ENCODE measurements at places on chromosomes 3 and 15.
A peak's percentile ranks its signal among the peaks of the same experiment; 100 is the strongest.

DNA sequence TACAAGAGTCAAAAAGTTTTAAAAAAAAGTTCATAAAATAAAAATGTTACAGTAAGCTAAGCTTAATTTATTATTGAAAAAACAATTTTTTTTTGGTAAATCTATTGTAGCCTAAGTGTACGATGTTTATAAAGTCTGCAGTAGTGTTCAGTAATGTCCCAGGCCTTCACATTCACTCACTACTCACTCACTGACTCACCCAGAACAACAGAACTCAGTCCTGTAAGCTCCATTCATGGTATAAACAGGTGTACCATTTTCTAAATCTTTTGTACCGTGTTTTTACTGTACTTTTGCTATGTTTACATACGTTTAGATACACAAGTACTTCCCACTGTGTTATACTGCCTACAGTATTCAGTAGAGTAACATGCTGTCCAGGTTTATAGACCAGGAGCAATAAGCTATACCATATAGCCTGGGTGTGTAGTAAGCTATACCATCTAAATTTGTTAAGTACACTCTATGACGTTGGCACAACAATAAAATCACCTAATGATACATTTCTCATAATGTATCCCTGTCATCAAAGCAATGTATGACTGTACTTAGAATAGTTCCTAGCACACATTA lies 41.2 kb upstream of the ZDHHC23 start:
- DNase-seq, result no peak

DNA sequence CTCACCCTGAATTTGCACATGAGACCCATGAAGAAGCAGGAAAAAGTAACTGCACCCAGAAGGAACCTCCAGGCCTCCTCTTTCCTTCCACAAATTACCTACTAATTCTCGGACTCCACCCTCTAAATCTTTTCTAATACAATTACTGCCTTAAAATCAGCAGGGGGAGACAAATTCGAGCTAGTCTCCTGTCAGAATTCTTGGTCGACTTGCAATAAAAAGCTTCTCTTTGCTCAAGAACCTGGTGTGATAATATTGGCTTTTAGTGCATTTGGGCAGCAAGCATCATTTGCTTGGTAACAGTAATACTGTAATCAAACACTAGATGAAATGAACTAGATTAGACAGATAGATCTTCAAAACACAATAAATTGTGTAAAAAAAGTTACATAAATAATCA lies 281.9 kb downstream of the RAP2B start:
- no peak for DNase-seq

DNA sequence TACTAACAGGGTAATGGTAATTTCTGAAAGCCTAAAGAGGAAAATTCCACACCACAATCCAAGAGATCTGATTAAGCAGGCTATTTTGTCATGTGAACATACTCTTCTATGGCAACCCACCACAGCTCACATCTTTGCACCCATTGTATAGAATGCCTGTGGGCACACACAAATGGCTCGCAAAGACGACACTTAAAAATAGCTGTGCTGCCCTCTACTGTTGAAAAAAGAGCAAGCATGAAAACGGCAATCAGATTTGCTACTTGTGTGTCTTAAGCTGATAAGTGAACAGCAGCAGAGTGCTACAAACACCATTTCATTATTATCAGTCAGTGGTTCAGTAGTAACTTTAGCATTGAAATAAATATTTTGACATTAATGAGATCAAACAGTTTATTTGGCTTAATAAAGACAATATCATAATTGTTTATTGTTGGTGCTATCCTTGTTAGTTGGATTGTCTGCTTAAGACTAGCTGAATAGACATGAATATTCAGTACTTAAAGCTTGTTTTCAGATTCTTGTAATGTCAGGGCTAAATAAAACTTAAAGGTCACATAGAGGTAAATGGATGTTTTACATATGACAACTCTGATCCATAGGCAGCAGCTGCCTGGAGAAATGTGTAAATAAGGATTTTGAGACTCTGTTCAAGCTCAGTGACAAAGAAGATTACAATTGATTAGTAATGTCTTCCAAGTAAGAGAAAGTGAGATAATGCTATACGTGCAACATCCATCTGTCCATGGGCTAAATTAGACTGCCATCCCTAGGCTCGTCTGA lies 199.1 kb downstream of the LRRN1 start:
- DNase-seq, result peak; percentile 10

DNA sequence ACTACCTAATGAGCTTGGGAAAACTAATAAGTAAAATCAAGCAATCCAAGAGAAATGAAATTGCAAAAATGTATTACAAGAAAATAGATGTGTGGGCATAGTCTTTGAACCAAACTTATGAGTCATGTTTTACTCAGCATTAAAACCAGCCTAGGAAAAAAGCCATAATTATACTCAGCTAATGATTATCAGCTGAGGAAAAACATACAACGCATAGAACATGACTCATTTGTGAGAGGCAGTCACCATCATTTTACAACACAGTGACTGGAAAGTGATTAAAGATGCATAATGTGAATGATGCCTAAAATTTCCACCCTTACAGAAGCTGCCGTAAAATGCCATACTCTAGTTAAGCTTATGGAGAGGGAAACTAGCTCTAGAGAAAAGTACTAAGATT lies 238.0 kb upstream of the EOMES start:
- no peak for DNase-seq

GRCh38 chr3:194494951-194495374 lies 8.2 kb upstream of the ATP13A3 start:
- no peak for DNase-seq

DNA sequence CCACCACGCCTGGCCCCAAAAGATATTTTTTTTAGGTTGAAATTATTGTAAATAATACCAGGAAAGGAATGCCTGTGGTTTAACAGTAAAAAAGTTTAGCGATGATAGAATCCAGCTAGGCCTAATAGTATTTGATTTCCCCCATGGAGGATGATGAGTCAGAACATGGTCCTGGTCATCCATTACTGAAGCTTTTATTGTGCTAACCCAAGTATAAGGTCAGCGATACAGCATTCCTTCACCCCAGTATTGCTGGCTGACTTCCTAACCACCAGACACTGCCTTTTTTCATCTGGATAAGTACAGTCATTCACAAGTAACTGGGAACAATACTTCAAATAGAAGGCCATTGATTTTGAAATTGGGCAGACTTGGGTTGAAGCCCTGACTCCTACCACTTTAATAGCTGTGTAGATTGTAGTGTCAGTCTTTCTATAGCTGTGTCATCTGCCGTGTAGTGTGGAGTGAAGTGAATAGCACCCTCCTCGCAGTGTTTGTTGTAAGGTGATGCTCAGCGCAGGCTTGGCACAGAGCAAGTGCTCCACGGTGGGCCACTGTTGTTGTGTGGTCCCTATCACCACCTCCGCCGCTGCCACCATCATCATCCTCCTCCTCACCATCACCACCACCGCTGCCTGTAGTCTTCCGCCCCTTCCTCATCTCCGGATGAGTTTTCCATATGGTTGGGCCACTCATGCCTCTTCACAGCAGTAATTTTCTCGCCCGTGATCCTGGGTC lies 436.0 kb upstream of the TPM1 start:
- DNase-seq, result peak; percentile 56

GRCh38 chr15:92846741-92847140 lies 53.4 kb upstream of the CHD2 start:
- no peak for DNase-seq

GRCh38 chr3:167160781-167161180 lies 219.3 kb downstream of the ZBBX start:
- DNase-seq, result no peak

DNA sequence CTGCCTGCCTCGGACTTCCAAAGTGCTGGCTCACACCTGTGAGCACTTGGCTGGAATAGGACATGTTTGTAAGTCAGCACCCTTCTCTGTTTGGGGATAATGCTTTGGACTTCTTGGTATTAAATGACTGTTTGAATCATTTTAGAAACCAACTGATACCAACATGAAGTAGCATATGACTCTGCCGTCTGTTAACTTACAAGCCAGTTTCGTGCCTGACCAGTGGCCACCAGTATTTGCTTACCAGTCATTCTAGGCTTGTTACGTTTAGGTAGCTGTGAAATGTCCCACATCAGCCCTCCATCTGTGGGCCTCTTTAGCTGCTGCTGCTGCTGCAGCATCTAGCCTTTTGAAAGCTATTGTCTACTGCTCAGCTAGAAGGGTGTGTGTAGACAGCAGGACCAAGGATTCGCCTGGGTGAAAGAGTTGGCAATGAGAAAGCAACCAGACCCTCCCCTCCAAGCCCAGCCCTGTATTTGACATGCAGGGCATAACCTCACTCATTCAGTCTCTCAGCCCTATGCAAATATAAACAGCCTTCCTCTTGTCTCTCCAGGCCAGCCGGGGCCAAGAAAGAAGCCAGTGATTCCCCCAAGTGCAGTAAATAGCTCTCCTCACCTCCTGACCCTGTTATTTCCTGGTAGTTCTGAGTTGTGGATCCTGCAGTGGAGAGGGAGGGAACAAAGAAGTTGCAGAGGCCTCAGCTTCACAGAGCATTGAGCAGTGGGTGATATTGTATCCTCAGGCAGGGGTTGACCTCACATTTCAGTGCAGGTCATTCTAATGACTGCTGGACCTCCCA lies 51.0 kb downstream of the NKIRAS1 start:
- DNase-seq, result peak; percentile 19

DNA sequence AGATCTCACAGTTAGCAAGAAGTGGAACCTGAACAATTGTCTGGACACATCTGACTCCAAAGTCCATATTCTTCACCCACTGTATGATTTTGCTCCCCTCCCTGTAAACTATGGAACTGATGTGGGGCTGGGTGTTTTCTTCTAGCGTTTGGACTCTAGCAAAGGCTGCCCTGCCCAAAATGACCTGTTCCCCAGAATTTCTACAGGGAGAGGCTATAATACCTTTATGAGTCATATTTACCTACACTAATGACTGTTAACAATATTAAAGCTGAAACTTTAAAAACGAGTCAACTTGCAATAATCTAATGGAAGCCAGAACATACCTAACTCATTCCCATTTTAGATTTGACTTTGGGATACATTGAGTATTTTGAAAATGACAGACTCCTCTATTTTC lies 531.2 kb upstream of the CFAP20DC start:
- DNase-seq, result no peak

DNA sequence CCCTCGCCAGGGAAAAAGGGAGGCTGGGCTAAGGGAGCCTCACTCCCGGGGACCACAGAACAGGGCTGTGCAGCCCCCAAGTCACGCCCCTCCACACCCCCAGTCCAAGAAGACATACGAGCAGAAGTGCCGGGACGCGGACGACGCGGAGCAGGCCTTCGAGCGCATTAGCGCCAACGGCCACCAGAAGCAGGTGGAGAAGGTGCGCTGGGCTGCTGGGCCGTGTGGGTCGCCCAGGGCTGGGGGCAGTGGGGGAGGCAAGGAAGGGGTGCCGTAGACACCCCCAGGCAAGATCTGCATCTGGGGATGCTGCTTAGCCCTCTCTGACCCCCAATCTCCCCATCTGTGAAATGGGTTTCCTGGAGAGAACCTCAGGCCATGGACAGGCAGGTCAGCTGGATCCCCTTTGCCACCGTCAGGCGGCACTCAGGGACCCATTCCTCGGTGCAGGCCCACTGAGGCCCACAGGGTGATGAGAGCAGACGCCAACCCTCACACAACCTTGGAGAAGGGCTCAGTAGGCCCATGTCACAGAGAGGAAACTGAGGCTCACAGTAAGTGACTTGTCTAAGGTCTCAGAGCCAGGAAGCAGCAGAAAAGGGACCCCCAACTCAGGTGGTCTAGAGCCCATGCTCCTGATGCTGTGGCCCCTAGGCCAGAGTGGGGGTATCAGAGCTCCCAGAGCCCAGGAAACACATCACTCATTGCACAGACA lies 33.7 kb downstream of the PSTPIP1 start:
- DNase-seq, result no peak

GRCh38 chr15:25597571-25597970 lies 158.7 kb upstream of the UBE3A start:
- no peak for DNase-seq

DNA sequence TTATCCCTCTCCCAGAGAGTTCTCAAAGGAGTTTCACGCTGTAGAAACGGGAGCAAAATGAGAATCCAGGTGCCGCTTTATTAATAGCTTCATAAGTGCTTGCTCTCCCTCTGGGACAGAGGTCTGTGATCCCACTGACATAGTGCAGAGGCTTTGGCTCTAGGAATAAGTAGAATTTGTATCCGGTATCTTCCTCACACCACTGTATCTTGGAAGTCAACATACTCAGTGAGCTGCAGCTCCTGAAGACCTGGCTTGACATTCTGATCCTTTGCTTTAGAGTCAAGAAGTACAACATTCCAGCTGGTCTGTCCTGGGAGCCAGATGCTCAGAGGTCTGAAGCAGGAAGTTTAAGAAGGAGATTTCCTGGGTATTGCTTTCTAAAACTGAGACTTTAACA lies 323.0 kb downstream of the LPP start:
- DNase-seq, result no peak

DNA sequence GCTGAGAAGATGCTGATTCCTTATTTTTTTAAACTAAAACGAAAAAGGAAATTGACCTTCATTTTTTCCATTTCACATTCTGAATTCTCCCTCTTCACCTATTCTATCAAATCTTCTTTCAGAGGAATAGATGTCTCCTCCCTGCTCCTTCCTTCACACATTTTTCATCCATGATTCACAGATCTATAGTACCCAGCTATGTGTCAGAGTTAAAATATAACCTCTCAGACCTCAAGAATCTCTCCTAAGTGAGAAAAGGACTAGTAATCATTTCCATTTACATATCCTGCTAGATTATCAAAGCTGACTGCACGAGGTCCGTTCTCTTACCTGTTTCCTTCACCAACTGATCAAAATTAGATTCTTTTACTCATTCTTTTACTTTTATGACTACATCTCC lies 1297.6 kb upstream of the ALCAM start:
- DNase-seq, result no peak

DNA sequence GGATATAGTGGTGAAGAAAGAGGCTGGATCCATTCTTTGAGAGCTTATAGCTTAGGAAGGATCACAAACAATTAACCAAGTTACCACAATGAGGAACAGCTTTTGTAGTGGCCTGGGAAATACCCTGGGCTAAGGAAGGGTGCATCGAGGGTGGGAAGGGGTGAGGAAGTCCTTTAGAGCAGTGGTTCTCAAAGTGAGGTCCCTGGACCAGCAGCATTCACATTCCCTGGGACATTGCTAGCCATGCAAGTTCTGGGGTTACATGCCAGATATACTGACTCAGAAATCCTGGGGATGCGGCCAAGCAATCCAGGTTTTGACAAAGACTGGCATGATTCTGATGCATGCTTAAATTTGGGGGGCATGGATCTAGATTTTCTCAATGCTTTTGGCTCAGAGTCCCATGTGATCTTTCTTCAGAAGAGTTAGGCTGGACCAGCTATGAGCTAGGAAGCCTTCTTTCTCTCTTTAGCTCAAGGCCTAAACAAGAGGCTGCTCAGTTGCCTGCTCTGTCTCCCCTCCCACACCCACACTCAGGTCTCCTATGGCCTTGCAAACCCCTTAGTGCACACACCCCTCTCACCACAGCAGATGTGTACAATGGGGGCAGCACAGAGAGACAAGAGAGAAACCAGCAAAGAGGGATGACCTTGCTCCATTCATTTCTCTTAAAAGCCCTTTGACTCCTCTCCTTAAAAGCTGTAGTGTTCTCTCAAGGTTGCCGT lies 1.8 kb upstream of the CCR1 start:
- DNase-seq, result no peak
